MCF 10A (cell line): ENCODE measurements at places on chromosomes 1 and 21.

DNA sequence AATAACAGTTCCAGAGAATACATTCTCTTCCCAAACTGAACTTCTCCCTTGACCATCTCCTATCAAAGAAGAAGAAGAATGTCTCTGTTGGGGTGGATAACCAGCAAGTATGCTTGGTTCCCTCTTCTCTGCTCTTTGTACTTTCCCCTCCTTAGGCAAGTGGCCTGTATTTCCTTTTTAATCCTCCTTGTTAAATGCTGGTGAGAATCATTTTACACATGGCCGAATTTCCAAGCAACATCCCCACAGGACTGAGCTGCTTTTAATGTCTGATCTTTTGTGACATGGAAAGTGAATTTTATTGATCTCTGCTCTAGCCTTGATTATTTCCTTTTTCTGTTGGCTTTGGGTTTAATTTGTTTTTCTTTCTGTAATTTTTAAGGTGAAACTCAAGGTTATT lies 336.7 kb downstream of the DUSP10 start:
- DNase-seq, result no peak

GRCh38 chr1:3219791-3220467 lies 150.9 kb downstream of the PRDM16 start:
- no peak for DNase-seq

DNA sequence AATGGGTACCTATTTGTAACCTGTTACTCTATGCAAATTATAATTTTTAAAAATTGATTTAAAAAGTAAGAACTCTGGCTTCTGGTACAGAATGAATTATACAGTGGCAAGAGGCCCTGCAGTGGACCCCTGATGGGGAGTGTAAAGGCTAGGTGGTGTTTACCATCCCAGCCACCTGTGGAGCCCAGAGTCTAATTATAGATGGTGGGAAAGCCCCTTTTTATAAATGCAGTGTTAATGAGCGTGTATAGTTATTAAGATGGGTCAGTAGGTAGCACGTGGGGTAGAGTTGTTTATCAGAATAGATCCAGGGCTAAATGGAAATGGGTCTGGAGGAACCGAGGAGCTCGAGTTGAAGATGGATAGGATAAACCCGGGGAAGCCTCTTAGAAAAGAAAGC lies 13.9 kb upstream of the PRELP start:
- no peak for DNase-seq

- no peak for DNase-seq
Observed at GRCh38 chr1:46653405-46653958, 14.7 kb downstream of the ATPAF1 start.

- DNase-seq, result no peak
Observed at GRCh38 chr1:221783936-221784335, 42.0 kb upstream of the DUSP10 start.

DNA sequence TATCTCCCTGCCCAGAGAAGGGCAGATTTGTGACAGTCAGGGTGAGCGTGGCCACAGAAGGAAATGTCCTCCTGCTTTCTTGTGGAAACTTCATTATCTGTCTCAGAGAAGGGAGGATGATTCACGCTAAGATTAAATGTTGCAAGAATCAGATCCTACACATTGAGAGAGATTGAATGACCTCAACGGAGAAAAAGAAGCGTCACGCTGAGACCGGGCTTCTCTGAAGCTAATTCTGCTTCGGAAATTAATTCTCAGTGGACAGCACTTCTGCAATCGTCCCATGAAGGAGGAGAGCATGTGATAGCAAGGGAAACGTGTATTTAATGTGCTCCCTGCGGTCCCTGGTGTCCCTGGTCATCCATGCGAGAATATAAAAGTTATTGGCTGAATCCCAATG lies 19.8 kb upstream of the C1orf21 start:
- DNase-seq, result no peak

DNA sequence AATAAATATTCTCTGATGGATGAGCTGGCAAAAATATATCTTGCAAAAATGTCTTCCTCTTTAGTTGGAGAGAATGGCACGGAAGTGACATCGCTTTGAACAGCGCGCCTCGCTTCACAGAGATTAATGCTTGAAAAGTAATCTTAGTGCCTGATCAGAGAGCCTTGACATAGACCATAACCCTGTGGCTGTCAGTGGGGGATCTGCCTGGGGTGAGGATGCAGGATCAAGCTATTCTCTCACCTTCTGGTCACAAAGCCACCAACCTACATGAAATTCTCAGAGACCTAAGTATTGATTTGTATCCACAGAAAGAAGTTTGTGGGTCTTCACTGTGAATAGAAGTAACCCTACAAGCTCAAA lies 492.6 kb downstream of the LMO4 start:
- DNase-seq, result no peak

- DNase-seq, result no peak
Observed at GRCh38 chr1:115505148-115505571, 136.6 kb upstream of the VANGL1 start.

GRCh38 chr1:6049419-6049818 lies 3.7 kb downstream of the KCNAB2 start:
- DNase-seq, result no peak
